ENCODE measurements at places on chromosomes 2 and 18.

- DNase-seq = no peak
- H3K27me3 ChIP-seq = peaks cover 2% of the 10 kb centered on the region
- H3K4me3 ChIP-seq = no peak overlapping the region
- no peaks in the 10 kb centered on the region for H3K36me3 ChIP-seq
- no peaks in the 10 kb centered on the region for H3K4me1 ChIP-seq
Observed at GRCh38 chr2:42846932-42847595, 54.7 kb upstream of the HAAO start.

GRCh38 chr2:238005528-238005927 is 38.7 kb downstream of the UBE2F start:
- H3K27ac ChIP-seq = no peak overlapping the region
- no peak overlapping the region for H3K4me3 ChIP-seq
- H3K27me3 ChIP-seq = no peaks in the 10 kb centered on the region

GRCh38 chr18:13565228-13565627 is 161.1 kb downstream of the FAM210A start:
- H3K4me1 ChIP-seq = peaks cover 79% of the 10 kb centered on the region
- H3K27me3 ChIP-seq = no peaks in the 10 kb centered on the region
- no peak for DNase-seq
- H3K27ac ChIP-seq = no peak overlapping the region
- no peak overlapping the region for H3K4me3 ChIP-seq
- peaks cover 6% of the 10 kb centered on the region for H3K36me3 ChIP-seq

- H3K27ac ChIP-seq = no peak overlapping the region
- H3K4me3 ChIP-seq = no peak overlapping the region
- peaks cover 50% of the 10 kb centered on the region for H3K27me3 ChIP-seq
- no peaks in the 10 kb centered on the region for H3K36me3 ChIP-seq
Observed at GRCh38 chr2:38180754-38181153, 104.8 kb upstream of the CYP1B1 start.

- peaks cover 63% of the 10 kb centered on the region for H3K4me1 ChIP-seq
- peak overlapping the region; percentile 84 for H3K4me3 ChIP-seq
- peaks cover 56% of the 10 kb centered on the region for H3K36me3 ChIP-seq
- peak overlapping the region; percentile 90 for H3K27ac ChIP-seq
- H3K27me3 ChIP-seq = peaks cover 8% of the 10 kb centered on the region
- DNase-seq = no peak
Observed at GRCh38 chr2:172555272-172555521, 693 bp upstream of the PDK1 start.

DNA sequence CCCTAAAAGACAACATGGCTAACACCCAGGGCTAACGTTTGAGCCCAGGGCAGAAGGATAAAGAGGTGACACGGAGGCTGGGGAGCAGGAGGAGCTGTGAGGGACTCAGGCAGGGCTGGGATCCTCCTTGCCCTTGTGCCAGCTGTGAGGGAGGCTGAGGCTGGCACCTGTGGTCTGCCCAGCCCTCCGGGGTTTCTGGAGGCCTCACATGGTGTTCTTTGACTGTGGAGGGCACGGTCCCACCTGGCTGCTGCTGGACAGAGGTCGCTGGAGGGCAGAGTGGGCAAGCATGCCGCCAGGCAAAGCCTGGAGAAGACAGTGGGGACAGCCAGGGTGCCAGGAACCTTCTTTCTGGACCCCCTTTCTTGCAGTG is 26.8 kb upstream of the CNNM3 start:
- H3K4me3 ChIP-seq = no peak overlapping the region
- H3K27me3 ChIP-seq = no peaks in the 10 kb centered on the region
- H3K36me3 ChIP-seq = no peaks in the 10 kb centered on the region
- DNase-seq = no peak
- no peaks in the 10 kb centered on the region for H3K4me1 ChIP-seq

GRCh38 chr2:204195498-204195897 is 258.9 kb downstream of the ICOS start:
- H3K27ac ChIP-seq = no peak overlapping the region
- peaks cover 27% of the 10 kb centered on the region for H3K27me3 ChIP-seq
- H3K36me3 ChIP-seq = no peaks in the 10 kb centered on the region
- no peak for DNase-seq
- H3K4me1 ChIP-seq = no peaks in the 10 kb centered on the region

DNA sequence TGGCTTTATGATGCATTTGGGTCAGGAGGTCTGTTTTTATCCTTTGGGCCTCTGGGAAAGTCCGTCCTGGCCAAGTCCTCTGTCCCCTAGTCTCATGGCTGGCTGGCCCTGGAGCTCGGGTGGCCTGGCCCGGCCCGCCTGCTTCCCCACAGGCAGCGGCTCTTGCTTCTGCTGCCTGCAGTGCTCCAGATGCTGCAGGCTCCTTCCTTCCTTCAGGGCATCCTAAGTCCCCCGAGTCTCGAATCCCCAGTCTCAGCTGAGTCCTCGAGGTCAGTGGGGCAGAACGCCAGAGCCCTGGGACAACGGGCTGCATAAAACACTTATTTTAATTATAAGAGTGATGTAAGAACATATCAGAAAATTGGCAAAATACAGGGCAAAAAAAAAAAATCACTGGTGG is 71.2 kb downstream of the HPCAL1 start:
- DNase-seq = no peak
- no peak overlapping the region for H3K27ac ChIP-seq
- H3K4me1 ChIP-seq = peaks cover 31% of the 10 kb centered on the region
- H3K36me3 ChIP-seq = peaks cover 9% of the 10 kb centered on the region
- H3K4me3 ChIP-seq = no peak overlapping the region
- no peaks in the 10 kb centered on the region for H3K27me3 ChIP-seq

- peaks cover 9% of the 10 kb centered on the region for H3K36me3 ChIP-seq
- peak overlapping the region; percentile 84 for H3K27ac ChIP-seq
- peaks cover 43% of the 10 kb centered on the region for H3K4me1 ChIP-seq
- peak; percentile 60 for DNase-seq
- H3K4me3 ChIP-seq = peak overlapping the region; percentile 66
Observed at GRCh38 chr2:25851740-25852503, 26.4 kb downstream of the ASXL2 start.

DNA sequence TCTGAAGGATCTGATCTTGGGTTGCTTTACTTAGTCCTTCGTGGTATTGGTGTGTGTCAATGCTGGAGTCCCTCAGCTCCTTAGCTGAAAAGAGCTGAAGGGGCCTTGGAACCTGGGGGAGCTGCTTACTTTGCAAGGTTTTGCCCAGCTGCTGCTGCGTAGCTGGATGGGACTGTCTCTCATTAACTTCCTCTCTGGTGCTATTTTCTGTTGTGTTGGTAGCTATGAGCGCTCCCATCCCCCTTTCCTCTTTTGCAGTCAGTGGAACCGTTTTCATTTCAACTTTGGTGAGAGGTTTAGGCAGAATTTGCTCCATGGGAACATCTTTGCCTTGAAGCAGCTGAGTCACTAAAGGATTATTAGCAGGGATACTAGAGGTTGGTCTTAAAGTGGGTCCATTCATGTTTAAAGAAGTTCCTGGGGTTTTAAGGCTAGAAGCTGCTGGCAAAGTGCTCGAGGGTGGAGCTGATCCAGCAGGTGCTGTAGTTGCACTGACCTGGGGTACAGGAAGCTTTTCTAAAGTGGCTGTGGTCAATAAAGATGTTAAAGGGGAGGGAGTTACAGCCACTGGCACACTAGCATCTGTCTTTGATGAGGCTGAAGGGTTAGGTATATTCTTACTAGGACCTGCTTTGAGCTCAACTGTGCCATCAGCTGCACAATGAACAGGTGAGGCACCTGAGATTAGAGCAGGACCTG is 69.9 kb upstream of the DTNB start:
- H3K36me3 ChIP-seq = peaks cover 41% of the 10 kb centered on the region
- H3K4me1 ChIP-seq = peaks cover 27% of the 10 kb centered on the region
- DNase-seq = no peak

GRCh38 chr18:54845787-54846186 is 17.5 kb downstream of the RAB27B start:
- no peaks in the 10 kb centered on the region for H3K4me1 ChIP-seq
- no peak overlapping the region for H3K4me3 ChIP-seq
- H3K27me3 ChIP-seq = no peaks in the 10 kb centered on the region
- H3K27ac ChIP-seq = no peak overlapping the region
- no peak for DNase-seq
- H3K36me3 ChIP-seq = no peaks in the 10 kb centered on the region

- H3K27ac ChIP-seq = no peak overlapping the region
- no peak for DNase-seq
- H3K27me3 ChIP-seq = no peaks in the 10 kb centered on the region
- H3K36me3 ChIP-seq = no peaks in the 10 kb centered on the region
Observed at GRCh38 chr18:1578505-1578904, 673.8 kb downstream of the ADCYAP1 start.

GRCh38 chr2:241564596-241565410 is 6.3 kb downstream of the BOK start:
- no peaks in the 10 kb centered on the region for H3K4me1 ChIP-seq
- H3K4me3 ChIP-seq = no peak overlapping the region
- H3K27me3 ChIP-seq = peaks cover 7% of the 10 kb centered on the region
- no peak overlapping the region for H3K27ac ChIP-seq

- no peak overlapping the region for H3K4me3 ChIP-seq
- no peak overlapping the region for H3K27ac ChIP-seq
Observed at GRCh38 chr2:215731108-215731658, 282.2 kb downstream of the MREG start.

GRCh38 chr18:27661320-27662018 is 476.4 kb upstream of the CHST9 start:
- no peaks in the 10 kb centered on the region for H3K27me3 ChIP-seq
- H3K4me3 ChIP-seq = no peak overlapping the region
- no peaks in the 10 kb centered on the region for H3K4me1 ChIP-seq
- H3K27ac ChIP-seq = no peak overlapping the region
- H3K36me3 ChIP-seq = no peaks in the 10 kb centered on the region

DNA sequence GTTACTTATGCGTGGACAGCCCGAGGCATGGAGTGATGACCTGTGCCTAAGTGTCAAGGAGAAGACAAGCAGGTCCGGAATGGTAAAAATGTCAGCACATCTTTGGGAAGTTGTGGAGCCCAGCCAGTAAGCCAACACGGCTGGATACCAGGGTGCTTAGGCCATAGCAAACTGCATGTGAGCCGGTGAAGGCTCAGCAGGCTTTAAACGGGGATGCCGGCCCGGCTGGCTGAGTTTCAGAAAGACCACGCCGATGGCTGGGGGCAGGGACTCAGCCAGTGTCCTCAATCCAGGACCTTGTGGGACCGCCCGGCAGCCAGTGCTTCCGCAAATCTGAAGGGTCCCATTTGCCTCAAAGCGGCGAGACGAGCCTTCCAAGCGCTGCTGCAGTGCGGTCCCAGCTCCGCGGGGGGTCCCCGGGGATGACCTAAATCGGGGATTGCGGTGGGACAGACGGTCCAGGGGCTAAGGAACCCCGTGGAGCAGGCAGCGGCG is 946 bp upstream of the AGAP1 start:
- no peak for DNase-seq
- peaks cover 5% of the 10 kb centered on the region for H3K4me1 ChIP-seq
- H3K27ac ChIP-seq = no peak overlapping the region
- no peaks in the 10 kb centered on the region for H3K36me3 ChIP-seq

GRCh38 chr2:216142540-216142939 is 33.4 kb downstream of the XRCC5 start:
- peak; percentile 46 for DNase-seq
- no peak overlapping the region for H3K4me3 ChIP-seq
- peaks cover 59% of the 10 kb centered on the region for H3K36me3 ChIP-seq
- no peaks in the 10 kb centered on the region for H3K27me3 ChIP-seq
- H3K4me1 ChIP-seq = peaks cover 40% of the 10 kb centered on the region

DNA sequence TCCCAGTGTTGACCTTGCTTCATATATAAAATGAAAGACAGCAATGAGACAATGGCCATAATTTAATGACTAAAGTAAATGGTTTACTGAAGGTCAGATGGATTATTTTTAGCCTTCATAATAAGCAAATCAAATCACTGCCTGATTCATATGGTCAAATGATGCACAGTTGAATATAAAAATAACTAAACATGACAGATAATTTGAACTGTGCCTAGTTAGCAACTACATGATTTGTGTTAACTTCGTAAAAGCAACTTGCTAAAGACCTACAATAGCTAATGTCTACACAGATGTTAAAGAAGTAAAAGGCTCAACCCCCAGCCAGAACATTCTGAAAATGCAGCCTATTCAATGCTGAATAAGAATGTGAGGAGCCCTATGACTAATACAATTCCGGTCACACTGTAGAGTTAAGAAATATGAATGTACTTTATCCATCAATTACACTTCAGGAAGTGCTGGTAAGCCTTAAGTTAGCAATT is 590.8 kb upstream of the CDH2 start:
- no peaks in the 10 kb centered on the region for H3K36me3 ChIP-seq
- no peak overlapping the region for H3K27ac ChIP-seq
- no peak overlapping the region for H3K4me3 ChIP-seq
- H3K4me1 ChIP-seq = peaks cover 2% of the 10 kb centered on the region
- no peaks in the 10 kb centered on the region for H3K27me3 ChIP-seq
- no peak for DNase-seq
